ENCODE measurements at places on chromosomes 12 and 14.

DNA sequence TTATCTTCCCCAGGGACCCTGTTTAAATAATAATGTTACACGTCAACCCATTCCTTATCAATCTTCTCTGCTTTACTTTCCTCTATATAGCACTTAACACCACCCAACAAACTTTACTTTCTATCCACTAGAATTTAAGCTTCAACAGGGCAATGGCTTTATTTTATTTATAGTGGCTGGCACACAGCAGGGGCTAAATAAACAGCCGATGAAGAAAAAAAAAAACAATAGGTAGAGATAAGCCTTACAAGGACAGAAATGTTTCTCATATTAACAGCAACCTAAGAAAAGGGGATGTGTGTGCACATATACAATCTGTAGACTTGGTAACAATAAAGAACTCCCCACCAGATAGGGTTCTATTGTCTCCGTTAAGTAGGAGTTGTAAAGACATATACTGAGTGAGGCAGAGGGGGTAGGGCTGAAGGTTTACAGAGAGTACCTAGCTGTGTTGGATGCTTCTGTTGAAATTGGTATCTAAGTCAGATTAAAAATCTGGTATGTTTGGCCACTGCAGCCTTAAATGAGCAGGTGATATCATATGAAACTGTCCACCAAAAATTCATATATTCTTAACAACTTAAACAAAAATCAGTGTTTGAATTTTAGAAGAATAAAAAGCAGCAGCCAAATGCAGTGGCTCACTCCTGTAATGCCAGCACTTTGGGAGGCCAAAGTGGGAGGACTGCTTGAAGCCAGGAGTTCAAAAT lies 24.7 kb upstream of the AP4S1 start:
- DNase-seq: no peak

- DNase-seq: no peak
Measured at GRCh38 chr14:85604714-85605113, 74.8 kb downstream of the FLRT2 start.

DNA sequence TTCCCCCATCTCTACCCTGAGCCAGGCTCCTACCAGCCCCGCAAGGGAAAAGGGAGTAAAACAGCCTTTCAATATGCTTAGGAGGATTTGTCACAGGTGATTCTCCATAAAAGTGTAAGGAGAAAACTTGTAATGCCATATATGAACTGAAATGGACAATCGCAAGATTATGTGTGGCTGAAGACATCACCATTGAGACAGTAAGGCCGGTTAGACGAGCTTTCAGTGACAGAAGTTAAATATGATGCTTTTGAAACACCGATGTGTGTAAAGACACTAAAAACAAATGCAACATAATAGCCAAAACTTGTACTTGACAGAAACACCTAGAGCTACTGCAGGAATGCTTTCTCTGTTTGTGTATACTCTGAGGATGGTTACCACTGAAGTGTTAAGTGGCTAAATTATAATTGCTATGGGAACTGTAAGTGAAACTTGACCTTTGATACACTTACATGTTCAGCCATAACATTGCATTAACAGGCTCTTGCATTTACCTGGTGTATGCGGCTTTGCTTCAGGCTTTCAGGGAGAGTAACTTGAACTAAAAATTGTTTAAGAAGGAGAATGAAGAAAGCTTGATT lies 42.3 kb downstream of the FAR2 start:
- DNase-seq: no peak

GRCh38 chr12:88468581-88468980 lies 111.7 kb downstream of the KITLG start:
- no peak for DNase-seq

DNA sequence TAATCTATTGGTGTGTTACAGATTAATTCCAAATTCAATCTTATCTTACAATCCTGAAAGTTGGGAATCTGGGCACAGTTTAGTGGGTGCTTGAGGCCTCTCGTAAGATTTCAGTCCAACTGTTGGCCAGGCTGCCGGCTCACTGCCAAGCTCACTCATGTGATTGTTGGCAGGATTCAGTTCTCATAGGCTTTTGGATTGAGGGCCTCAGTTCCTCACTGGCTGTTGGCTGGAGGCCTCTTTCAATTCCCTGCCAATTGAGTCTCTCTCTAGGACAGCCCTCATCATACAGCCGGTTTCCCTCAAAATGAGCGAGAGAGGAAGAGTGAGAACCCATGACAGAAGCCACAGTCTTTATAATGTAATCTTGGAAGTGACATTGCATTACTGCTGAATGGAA lies 123.5 kb upstream of the FBXO33 start:
- no peak for DNase-seq
